Activated T-cell treated with anti-CD3 and anti-CD28 coated beads, Interleukin-2, amount 50 U/mL, for 1 hour (primary cell): ENCODE measurements at places on chromosomes 1 and 21.

DNA sequence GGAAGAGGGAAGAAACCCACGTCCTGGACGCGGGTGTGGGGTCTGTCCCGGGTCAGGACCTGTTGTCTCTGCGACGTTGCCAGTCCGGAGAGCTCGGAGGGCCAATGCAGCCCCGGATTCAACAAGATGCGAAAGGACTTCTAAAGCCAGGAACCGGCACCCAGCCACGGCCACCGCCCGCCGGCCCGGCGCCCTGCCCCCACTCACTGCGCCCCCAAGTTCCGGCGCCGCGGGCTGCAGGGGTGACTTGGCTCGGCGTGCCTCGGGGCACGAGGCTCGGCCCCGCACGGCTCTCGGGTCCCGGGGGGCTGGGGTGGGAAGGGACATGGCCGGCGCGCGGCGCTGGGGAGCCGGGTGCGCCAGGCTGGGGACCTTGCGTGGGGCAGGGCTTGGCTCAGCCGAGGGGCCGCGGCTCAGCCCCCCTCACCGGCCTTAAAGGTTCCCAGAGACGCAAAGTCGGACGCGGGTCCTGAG is 51.8 kb upstream of the H6PD start:
- no peak for DNase-seq

GRCh38 chr1:55679971-55680370 is 464.8 kb upstream of the USP24 start:
- no peak for DNase-seq

- no peak for DNase-seq
Observed at GRCh38 chr1:8020032-8020431, 6.1 kb downstream of the ERRFI1 start.

DNA sequence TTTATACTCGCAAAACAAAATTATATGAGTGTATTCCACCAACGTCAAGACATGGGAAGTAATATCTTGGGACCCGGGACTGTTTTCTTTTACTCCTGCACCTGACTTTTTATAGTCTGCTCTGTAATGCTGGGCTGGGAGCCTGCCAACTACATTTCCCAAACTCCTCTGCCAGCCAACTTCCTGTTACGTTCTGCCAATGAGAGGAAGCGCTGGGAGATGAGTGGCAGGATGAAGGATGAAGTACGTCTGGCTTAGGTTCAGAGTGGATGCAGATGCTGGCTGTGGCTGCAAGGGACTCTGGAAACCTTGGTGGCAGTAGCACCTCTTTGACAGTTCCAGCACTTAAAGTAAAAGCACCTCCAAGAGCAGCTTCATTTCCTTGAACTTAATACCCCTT is 59.6 kb downstream of the USP24 start:
- DNase-seq: no peak

DNA sequence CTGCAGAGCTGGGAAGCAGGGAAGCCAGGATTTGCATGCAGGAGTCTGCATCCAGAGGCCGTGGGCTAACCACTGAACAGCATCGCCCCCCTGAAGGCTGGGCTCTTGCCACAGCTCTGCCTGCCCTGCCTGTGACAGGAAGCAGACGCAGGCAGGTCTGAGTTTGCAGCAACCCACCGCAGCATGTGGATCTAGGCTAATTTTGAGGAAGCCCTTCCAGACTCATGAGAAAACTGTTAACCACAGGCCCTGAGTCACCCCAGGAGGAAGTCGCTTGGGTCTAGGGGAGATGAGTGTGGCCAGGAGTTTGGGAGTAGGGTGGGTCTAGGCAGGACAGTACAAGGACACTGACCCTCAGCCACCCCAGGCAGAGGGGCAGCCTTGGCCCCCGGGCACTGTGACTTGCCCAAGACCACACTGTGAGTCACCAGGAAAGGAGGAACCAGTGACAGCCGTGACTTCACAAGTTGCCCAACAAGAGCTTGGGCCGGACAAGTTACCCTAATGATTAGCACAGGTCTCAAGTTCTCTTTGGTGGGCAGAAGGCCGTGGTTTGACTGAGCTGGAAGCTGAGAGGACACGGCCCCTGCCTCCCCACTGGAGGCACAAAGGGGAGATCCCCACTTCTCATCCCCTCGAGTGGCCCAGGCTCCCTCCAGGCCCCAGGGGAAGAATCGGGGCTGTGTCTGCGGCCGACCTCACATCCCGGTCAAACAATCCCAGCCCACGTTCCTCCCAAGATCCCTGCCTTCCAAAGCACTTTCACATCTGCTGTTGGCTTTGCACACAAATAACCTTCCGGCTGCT is 826 bp downstream of the LAPTM5 start:
- peak; percentile 76 for DNase-seq

- DNase-seq: no peak
Observed at GRCh38 chr1:233140499-233140898, 155.0 kb downstream of the PCNX2 start.

DNA sequence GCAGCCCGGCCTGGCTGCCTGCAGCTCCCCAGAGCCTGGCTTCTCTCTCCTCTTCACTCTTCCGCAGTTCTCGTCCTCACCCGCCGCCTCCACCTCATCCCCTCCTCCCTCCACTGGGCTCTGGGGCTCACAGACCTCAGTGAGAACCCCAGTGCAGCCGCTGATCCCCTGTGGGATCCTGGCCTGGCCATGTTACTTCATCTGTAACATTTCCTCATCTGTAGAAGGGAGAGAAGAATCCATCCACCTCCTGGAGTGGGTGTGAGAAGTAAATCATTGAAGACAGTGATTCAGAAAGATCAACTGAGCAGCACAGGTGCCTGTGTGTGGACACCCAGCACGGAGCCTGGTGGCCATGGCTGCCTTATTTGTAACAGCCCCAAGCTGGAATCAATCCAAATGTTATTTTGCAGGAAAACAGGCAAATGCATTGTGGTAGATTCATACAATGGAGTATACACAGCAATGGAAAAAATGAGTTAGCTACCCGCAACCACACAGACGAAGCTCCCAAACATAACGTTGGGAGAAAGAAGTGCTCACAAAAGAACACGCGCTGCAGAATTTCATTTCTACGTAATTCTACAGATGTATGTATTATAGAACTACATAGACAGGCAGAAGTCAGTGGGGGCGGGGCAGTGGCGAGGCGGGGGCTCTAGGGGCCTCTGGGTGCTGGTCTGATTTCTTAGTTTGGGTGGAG is 8.7 kb downstream of the LAPTM5 start:
- peak; percentile 59 for DNase-seq

DNA sequence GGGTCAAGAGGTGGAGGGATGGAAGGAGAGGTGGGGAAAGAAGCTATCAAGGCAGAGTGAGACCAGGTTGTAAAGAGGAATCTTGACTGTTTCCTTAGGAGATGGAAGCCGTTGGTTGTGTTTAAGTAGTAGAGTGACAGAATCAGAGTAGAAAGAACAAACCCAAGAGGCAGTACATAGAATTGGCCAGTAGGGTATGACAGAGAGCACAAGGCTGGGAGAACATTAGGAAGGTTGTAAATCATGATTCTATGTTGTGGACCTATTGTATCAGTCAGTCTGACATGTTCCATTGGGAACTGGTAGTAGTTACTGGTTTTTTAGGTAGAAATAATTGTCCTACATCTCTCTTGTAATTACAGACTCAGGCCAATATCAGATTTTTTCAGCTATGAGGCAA is 486.9 kb upstream of the USP24 start:
- no peak for DNase-seq

DNA sequence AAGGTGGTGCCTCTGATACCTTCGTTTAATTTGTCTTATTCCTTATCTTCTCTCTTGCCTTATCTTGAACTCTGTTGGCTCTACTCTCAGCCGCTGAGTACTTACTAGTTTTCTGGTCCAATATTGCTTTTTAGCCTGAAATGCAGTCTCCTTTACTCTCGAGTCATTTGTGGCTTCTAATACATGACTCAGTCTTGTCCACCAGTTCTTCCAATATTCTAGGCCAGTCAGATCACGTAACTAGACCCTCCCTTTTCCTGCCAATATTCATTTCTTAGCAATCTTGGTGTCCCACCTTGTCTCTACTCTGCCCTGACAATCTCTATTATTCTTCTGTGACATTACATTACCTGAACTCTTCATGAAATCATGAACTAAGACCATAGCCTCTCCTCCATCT is 555.8 kb downstream of the DPYD start:
- no peak for DNase-seq

- no peak for DNase-seq
Observed at GRCh38 chr1:14571810-14572767, 26.4 kb upstream of the KAZN start.

GRCh38 chr1:38686927-38687255 is 172.7 kb downstream of the RRAGC start:
- DNase-seq: no peak

DNA sequence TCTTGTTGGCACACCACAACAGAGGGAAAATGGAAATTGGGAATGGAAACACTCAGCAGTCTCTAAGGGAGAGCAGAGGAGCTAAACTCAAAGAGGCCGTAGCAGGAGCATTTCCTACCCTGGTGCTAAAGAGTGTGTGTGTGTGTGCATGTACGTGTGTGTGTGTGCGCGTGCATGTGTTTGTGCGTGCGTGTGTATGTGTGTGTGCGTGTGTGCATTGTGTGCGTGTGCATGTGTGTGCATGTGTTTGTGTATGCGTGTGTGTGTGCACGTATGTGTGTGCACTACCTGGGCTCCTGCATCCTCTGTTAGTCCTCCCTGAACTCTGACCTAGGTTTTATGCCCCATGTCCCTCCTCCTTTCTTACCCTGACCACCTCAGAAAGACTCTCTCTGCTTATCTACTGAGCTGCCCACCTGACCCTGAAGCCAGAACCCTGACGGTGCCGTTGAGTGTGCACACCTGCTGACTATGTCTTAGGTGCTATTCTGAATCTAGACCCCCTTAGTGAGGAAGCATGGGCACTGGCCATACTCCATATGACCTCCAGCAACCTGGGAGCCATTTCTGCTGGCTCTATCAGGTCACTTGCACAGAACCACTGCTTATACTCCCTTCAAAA is 157.1 kb upstream of the HMGB4 start:
- no peak for DNase-seq

DNA sequence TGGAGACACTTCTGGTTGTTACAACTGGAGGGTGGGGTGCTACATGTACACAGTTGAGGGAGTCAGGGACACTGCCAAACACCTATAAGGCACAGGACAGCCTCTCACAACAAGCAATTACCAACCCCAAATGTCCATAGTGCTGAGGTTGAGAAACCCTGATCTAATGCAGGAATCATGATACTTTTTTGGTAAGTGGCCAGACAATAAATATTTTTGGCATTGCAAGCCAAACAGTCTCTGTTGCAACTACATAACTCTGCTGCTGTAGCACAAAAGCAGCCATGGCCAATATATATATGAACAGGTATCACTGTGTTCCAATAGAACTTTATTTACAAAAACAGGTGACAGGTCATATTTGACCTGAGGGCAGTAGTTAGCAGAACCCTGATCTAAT is 177.5 kb downstream of the ASTN1 start:
- no peak for DNase-seq

DNA sequence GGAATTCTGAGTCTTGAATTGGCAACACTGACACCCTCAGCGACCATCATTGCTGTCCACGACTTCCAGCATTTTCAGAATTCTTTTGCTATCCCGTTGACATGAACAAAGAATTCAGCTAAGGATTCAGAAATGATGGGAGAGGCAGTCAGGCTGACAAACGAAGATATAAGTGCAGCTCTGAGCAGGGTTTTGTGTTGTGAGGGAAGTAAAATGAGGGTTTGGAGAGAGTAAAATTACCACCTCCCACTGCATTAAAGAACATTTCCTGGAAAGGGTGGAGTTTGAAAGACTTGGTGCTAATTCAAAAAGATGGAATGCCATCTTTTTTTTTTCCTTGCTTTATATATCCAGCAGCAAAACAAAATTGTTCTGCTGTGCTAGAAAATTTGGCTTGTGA is 4.9 kb upstream of the ELK4 start:
- DNase-seq: no peak

GRCh38 chr1:167369933-167370332 is 148.4 kb downstream of the CD247 start:
- no peak for DNase-seq

DNA sequence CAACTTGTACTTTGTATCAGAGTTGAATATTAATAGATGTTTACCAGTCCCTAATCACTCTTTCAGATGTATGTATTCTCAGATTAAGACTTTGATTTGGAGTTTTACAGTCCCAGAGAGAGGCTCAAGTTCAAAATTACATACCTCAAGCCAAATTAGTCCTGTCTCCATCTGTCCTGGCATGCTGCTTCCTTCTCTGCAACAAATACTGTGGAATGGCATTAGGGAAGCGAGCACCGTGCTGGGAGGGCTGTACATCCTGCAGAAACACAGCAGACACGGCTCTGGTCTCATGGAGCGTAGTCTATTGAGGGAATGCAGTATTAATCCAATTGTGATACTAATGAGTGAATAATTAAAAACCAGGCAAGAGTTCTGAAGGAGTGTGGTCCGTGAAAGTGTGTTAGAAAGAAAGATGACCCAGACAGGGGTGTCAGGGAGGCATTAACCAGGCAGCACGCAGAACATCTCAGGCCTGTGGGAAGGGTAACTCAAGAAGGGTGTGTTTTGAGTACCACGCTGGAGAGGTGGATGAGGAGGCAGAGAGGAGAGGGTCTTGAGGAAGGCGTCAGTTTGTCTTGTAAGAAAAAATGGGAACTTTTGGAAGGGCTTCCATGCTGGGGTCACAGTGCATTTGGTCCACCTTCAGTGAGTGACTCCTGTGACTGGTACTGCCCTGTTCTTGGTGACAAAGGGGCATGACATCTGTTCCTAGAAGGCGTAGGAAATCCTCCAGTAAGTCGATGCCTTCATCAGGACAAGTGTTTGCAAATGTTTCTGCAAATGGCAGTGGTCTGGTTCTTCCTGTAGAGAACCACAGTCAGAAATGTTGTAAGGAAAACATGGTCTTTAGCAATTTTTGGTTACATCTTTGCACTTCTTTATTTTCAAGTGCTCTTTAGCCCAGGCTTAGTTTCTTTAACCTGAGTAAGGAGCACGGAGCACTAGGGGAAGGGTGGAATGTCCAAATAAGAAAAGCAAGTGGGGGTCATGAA is 1.6 kb downstream of the RAB4A start:
- DNase-seq: no peak

- no peak for DNase-seq
Observed at GRCh38 chr1:35572296-35572695, 818 bp upstream of the TFAP2E start.

GRCh38 chr1:229640455-229640854 is 14.4 kb downstream of the URB2 start:
- no peak for DNase-seq

DNA sequence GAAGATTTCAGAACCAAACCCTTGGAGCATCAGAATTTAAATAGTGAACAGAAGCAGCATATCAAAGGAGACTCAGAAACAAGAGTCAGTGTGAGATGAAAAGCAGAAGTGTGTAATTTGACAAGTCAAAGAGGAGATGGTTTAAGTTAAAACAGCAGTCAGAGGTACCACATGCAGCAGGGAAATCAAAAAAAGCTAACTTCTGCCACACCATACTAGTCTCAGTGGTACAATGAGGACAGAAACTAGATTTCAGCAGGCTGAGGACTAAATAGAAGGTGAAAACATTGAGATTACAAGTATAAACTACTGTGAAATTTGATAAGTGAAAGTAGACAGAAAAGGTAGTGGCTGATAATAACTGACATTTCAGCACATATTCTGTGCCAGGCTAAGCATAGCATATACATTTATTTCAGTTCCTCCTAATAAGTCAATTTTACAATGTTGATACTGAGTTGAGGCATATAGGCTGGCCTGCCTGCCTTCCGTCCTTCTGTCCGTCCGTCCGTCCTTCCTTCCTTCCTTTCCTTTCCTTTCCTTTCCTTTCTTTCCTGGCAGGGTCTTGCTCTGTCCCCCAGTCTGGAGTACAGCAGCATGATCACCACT is 12.6 kb downstream of the SUCO start:
- no peak for DNase-seq

GRCh38 chr1:165905853-165906252 is 78.4 kb downstream of the UCK2 start:
- DNase-seq: no peak

GRCh38 chr1:152050886-152051675 is 14.3 kb upstream of the S100A11 start:
- DNase-seq: no peak
